Uterus (tissue), 4 donors: ENCODE measurements at places on chromosomes 5 and 9.

- no peak for DNase-seq
Measured at GRCh38 chr5:127101533-127101932, 28.2 kb upstream of the C5orf63 start.

GRCh38 chr9:129412814-129413536 lies 207.9 kb downstream of the C9orf50 start:
- peak; percentile 84 for DNase-seq

GRCh38 chr5:156707750-156708149 lies 142.3 kb upstream of the PPP1R2B start:
- DNase-seq: no peak

GRCh38 chr5:63603996-63604395 lies 358.2 kb downstream of the HTR1A start:
- DNase-seq: no peak

DNA sequence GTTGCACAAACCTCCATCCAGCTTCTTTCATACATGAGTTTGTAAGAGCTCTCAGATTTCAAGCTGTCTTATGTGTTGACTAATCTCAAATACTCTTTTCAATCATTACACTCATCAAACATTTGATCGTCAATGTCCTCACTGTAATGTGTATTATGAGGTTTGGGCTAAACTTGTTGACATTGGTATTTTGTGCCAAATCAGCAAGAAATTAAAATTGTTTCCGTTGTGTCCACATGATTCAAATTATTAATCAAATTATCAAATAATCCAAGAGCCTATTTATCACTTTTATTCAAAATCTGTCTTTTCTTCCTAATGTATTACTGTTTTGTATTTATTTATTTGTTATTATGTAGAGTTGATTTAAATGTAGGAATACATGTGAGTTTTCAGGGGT lies 283.4 kb downstream of the GAS1 start:
- DNase-seq: no peak

- DNase-seq: no peak
Measured at GRCh38 chr5:66144834-66145390, 812 bp downstream of the SREK1 start.

DNA sequence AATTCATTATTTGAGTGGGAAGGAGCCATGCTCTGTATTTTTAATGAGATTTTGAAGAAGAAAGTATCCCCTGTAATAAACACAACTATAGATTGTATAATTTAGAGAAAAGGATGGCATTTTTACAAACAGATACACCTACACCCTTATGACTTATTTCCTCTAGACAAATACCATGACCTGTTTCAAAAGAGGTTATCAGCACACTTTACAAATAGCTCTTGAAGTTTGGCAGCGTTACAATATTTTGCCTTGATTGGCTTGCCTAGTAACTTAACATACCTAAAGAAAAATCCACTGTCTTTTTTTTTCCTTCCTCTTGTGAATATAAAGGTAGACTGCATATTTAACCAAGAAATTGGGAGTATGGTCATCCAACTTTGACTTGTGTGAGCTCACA lies 28.5 kb upstream of the CETN3 start:
- no peak for DNase-seq

GRCh38 chr5:178467568-178468195 lies 122.5 kb downstream of the COL23A1 start:
- DNase-seq: no peak

GRCh38 chr5:170442921-170443320 lies 53.8 kb upstream of the KCNMB1 start:
- no peak for DNase-seq

GRCh38 chr5:1204693-1205242 lies 3.4 kb downstream of the SLC6A19 start:
- no peak for DNase-seq

DNA sequence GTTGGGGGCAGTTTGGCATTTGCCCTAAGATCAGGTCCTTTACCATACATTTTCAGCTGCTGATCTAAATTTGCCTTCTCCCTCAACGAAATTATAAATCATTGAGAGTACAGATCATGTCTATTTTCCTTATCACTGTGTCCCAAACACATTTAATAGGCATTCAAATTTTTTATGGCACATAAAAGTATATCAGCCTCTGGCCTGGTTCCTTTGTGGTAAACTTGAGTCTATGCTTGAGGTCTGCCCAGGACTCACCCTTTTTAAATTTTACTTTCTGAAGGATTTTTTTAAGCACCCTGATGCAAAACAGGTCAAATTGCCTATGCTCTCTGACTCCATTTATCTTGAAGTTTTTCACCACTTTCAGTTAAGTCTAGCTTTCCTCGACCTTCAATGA lies 163.6 kb upstream of the GRIN3A start:
- no peak for DNase-seq

- DNase-seq: no peak
Measured at GRCh38 chr9:26375448-26375847, 517.2 kb downstream of the CAAP1 start.

DNA sequence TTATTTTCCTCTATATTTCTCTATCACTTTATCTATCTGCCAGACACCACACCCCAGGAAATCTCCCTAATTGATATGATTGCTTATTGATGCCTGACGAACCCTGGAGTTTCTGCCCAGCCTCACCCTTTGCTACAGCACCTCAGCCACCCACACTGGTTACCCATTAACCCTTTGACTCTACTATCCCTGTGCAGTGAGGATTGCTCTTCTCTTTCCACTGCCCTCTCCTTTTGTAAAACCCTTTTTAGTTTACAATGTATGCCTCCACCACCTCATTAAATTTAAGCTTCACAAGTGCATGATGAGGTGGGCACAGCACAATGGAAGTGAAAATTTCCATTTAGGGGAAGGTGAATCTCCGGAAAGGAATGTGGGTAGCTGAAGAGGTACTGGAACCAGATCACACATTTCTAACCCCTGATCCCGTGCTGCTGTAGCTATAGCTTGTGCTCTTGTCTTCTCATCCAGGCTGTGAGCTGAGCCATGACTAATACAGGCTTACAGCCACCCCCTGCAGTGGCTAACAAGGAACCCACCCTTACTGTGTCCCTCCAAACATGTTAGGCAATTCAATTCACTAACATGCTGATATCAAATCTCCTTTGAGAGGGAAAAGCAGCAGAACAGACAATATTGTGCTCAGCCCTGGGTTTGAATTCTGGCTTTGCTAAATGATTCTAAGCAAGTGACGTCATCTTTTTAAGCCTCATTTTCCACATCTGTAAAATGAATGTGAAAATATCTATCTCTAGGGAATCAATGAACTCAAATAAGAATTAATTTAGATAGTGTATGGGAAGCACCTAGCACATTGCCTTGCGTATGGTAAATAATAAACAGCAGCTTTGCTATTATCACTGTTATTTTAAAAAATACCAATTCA lies 186.9 kb upstream of the TRIM32 start:
- no peak for DNase-seq

GRCh38 chr9:35840881-35841644 lies 12.0 kb downstream of the TMEM8B start:
- DNase-seq: no peak

GRCh38 chr5:134255418-134256150 lies 29.7 kb upstream of the PPP2CA start:
- DNase-seq: no peak

DNA sequence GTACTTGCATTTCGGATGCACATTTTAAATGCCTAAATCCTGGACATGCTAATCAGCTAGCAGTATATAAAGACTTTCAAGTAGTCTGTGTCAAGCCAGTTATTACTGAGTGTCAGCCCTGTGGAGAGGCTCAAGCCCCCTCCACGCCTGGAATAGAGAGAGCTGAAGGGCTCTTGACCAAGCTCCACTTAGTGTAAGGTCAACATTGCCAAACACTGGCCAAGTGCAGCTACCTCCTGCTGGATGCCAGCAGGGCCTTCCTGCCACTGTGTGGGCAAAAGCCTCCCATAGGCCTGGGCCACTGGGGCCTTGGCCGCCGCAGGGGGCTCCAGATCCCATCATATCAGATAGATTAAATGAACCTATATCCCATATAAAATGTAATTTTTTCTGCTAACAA lies 239.4 kb upstream of the PANK3 start:
- no peak for DNase-seq

GRCh38 chr5:56950626-56951125 lies 1.2 kb downstream of the MIER3 start:
- DNase-seq: peak; percentile 77

- DNase-seq: no peak
Measured at GRCh38 chr9:89046832-89047231, 55.6 kb downstream of the S1PR3 start.

DNA sequence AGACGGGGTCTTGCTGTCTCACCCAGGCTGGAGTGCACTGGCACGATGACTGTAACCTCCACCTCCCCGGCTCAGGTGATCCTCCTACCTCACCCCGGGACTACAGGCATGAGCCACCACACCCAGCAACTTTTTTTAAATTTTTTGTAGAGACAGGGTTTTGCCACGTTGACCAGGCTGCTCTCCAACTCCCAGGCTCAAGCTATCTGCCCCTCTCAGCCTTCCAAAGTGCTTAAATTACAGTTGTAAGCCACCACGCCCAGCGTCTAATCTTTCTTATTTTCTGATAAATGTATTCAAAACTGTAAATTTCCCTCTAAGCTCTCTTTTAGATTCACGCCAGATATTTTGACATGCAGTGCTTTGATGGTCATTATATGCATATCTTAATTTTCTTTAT lies 10.3 kb downstream of the FRRS1L start:
- DNase-seq: no peak

GRCh38 chr5:77302247-77302646 lies 91.8 kb downstream of the PDE8B start:
- DNase-seq: no peak

DNA sequence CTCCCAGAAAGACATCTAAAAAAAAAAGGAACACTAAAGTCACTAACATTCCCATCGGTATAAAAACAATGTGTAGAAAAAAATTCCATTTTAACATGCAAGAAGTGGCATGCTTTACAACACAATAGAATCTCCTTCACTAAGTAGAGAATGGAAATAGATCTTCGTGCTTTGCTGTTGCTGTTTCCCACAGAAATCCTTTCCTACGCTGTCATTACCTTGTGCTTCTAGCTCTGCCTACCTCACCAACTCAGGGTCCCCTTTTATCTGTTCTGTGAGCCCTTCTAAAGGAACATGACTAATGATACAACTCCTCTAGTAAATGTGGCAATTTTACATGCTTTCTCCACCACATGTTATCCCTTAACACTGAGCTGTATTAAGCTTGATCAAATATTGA lies 202.9 kb downstream of the MCTP1 start:
- no peak for DNase-seq

GRCh38 chr5:40165789-40166728 lies 513.7 kb upstream of the PTGER4 start:
- no peak for DNase-seq

DNA sequence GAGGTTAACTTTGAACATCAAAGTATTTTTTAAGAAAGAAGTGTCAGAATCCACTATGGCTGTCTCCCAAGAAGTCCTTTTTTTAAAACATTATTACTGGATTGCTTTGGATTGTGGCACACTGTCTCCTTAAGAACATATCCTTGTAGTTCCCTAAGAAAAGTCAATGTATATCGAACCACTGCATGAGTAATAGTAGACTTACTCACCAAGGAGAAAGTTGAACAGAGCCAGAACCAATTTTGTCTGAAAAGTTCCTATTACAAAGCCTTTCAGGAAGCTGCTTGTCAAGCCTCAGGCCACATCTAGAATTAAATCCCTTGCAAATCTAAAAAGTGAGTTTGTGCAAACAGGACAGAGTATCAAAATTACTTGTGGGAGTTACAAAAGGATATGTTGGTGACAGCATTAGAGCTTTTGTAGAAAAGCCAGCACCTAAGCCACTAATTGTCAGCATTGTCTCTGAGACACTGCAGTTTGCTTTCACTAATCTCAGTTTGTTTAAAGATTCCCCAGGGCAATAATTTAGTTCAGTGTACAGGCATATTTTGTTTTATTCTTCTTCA lies 195.4 kb downstream of the MPDZ start:
- no peak for DNase-seq
